Dermis microvascular lymphatic vessel endothelial cell (primary cell): ENCODE measurements at places on chromosomes 16 and 17.

DNA sequence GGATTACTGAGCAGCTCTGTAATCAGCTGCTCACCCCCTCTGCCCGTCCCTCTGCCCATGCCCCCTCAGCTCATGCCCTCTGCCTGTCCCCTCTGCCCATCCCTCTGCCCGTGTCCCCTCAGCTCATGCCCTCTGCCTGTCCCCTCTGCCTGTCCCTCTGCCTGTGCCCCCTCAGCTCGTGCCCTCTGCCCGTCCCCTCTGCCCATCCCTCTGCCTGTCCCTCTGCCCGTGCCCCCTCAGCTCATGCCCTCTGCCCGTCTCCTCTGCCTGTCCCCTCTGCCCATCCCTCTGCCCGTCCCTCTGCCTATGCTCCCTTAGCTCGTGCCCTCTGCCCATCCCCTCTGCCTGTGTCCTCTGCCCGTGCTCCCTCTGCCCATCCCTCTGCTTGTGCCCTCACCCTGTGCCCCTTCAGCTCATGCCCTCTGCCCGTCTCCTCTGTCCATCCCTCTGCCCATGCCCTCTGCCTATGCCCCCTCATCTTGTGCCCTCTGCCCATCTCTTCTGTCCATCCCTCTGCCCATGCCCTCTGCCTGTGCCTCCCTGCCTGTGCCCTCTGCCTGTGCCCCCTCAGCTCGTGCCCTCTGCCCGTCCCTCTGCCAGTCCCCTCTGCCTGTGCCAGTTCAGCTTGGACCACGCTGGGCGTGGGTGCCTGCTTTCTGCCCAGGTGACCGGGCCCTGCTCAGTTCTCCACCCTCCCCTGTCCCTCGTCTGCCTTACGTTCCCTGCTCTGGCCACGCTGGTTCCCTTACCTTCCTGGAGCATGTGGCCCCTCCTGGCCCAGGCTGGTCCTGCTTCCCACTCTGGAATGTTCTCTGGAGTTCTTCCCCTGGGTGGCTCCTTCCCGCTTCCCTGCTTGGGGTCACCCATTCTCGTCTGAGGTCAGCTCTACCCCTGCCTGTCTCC, 97.6 kb downstream of the NPIPB11 start:
- DNase-seq, result no peak

DNA sequence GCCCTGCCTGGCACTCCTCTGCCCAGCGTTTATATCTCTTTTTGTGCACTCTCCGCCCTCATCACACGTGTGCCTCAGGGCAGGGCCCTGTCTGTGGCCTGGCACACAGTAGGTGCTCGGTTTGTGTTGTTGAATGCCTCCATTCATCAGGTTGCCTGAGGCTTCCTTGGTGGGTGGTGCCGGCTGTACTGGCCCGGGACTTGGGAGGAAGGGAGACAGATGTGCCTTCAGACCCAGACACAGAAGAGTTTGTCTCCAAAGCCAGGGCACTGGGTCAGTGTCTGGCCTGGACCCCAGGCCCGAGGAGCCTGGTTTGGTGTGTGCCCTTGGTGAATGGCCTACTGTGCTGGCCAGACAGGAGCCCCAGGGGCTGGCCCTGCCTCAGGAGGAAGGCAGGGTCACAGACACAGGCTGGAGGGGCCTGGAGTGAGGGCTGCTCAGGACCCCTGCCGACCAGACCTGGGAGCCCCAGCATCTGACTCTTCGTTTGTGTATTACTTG, 71.6 kb downstream of the RAI1 start:
- no peak for DNase-seq

- no peak for DNase-seq
These were observed 32.4 kb downstream of the COTL1 start for GRCh38 chr16:84585467-84585866.

GRCh38 chr17:15507001-15507400, 39.6 kb upstream of the CDRT4 start:
- DNase-seq, result no peak

DNA sequence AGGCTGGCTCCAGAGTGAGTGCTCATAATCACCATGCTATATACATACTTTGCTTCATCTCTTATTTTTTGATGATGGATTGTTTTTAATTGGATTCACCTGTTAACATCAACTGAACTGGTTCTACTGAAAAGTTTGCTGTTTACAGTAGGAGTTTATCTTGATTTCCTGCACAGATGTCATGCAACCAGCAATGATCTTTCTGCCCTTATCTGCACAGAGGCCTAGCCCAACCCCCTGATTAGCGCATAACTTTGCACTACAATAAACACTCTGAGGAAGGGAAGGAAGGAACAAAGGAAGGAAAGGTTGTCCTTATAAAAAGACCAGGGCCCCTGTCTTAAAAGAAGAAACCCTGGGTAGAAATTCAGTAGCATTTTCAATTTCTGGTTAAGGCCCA, 152.9 kb downstream of the RGS9 start:
- peak; percentile 32 for DNase-seq

DNA sequence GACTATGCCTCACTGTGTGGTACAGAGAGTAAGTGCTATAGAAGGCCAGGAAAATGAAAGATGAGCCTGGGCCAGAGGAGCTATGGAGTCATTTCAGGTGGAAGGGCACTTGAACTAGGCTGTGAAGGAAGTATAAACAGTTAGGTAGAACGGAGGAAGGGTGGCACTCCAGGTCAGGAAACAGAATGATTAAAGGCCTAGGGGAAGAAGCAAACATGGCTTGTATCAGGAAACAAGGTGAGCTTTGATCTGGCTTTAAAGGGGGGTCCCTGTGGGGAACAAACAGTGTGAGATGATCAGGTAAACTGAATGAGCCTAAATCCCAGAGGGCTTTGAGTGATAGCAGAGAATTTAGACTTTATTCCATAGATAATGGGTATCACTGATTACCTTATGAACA, 16.9 kb downstream of the MAP3K3 start:
- DNase-seq, result no peak

- DNase-seq, result no peak
These were observed 374.0 kb upstream of the ASIC2 start for GRCh38 chr17:33667052-33667509.

DNA sequence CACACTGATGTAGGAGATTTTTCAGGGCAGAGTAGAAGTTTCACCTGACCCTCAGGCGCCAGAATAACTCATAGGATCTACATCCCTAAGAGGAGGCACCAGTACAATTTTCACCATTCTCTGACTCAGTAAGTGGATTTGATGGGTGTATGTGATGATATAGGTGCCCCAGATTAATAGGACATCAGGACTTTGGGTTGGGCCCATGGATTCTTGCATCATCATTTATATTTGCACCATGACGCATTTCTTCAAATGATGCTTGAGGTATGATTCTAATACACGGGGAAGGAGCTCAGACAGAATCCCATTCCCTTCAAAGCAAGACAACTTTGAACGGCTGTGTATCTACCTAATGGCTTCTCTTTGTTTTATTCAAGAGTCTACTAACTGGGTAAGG, 173.2 kb downstream of the TMEM114 start:
- no peak for DNase-seq

- no peak for DNase-seq
These were observed 81.4 kb downstream of the MRM1 start for GRCh38 chr17:36682773-36683172.

DNA sequence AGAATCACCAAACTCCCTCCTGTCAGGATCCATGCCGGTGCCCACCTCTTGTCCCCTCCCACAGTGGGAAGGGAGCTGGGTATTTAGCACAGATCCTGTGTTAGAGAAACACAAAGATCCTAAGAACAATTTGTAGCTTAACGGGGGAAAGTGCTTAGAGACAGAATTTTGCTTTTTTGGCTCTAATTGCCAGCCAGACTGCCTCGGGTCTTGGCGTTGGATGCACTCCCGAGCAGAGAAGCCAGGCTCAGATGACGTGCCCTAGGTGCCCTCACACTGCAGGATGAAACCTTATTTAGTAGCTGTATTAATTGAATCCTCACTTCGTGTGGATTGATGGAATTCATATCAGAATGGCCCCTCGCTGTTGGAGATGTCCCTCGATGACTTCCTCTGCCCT, 22.5 kb upstream of the MAF start:
- DNase-seq, result no peak

GRCh38 chr16:85537795-85538401, 75.2 kb upstream of the GSE1 start:
- DNase-seq, result no peak

DNA sequence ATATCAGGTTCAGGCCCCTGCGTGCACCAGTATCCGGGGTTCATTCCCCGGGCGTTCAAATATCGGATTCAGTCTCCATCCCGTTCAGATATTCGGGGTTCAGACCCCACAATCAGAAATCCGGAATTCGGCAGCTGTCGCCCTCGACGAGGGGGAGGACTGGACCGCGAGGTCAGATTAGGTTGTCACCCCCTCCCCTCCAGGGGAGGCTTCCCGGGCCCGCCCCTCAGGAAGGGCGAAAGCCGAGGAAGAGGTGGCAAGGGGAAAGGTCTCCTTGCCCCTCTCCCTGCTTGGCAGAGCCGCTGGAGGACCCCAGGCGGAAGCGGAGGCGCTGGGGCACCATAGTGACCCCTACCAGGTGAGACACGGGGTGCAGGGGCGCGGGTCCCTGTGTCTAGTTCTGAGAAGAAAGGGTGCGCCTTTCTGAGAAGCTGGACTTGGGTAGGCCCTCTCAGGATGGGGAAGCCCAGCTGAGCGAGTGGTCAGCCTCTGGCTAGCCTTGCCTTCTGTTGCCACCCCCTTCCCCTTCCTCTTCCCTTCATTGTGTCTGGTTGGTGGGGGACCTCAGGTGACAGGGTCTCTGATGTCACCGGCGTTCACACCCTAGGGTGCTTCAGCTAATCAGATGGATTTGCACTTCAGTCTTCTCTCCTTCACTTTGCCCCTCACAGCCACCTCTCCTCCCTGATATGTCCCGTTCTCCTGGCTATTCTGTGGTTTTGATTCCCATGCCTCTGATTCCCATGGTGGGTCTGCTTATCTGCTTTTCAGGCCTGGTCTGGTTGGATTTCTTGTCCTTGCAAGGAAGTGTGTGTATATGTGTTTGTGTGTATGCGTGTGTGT, 844 bp downstream of the TAOK2 start:
- peak; percentile 68 for DNase-seq

GRCh38 chr17:80513892-80514291, 30.7 kb upstream of the RPTOR start:
- DNase-seq, result no peak

DNA sequence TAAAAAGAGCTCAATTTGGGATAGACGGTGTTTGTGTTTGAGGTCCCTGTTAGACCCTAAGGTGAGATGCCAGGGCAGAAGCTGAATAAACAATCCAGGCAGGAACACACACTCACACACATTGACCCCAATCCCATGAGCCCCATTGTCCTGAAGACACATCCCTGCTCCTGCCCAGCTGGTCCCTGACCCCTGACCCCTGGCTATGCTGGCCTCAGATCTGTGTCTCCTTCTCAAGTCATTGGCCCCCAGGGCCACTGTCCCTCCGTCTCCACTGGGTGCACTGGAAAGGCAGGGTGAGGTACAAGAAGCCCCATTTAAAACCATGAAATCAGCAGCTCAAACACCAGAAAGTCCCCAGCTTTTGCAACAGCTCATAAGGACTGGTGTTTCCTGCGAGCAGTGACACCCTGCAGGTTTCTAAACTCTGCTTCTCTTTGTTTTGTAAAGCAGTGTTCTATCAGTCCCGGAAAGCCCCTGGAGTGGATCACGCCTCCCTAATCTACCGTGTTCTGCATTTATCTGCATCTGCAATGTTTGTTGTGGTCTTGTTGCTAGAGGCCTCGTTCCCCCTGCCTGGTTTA, 18.0 kb upstream of the ASGR2 start:
- peak; percentile 90 for DNase-seq

- DNase-seq, result no peak
These were observed 4.3 kb downstream of the TSR3 start for GRCh38 chr16:1347286-1347855.

- no peak for DNase-seq
These were observed 121.4 kb downstream of the BANP start for GRCh38 chr16:88072571-88073001.

GRCh38 chr17:41885733-41886132, 20.5 kb upstream of the KLHL11 start:
- DNase-seq, result no peak

GRCh38 chr17:5049314-5049841, 14.2 kb upstream of the SLC52A1 start:
- peak; percentile 10 for DNase-seq

DNA sequence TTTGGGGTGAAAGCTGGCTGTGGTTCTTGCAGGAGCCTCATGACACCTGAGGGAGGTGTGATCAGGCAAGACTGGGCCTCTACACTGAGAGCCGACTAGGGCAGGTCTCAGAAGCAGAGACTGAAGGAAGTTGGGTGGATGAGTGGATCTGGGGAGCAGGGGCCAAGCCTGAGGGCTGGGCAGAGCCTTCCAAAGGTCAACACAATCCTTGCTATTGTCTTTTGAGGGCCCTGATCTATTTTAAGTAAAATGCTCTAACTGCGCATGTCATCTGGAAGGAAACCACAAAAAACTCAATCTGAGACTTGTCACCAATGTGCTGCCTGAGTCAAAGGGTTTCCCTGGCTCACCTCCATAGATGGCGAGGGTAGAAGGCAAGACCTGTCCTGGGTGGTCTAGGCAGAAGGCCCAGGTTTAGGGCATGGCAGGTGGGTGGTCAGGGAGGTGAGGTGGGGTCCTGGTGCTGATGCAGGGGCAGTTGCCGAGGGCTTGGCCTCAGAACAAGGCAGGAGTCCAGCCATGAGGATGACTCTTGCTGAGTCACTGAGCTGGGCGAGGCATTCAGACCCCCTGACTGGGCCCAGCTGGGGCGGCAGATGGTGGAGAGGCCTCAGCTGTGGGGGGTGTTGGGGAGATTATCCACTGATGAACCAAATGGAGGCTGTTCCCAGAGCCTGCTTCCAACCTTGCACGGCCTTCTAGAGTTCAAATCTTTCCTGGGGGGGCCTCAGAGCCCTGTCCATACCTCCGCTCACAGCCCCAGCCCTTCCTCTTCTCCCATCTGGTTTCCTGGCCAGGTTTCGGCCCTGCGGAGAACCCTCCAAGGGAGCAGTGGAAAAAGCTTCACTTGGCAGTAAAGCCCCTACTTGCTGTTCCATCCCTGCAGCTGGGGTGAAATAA, 5.1 kb downstream of the MVP start:
- peak; percentile 67 for DNase-seq

DNA sequence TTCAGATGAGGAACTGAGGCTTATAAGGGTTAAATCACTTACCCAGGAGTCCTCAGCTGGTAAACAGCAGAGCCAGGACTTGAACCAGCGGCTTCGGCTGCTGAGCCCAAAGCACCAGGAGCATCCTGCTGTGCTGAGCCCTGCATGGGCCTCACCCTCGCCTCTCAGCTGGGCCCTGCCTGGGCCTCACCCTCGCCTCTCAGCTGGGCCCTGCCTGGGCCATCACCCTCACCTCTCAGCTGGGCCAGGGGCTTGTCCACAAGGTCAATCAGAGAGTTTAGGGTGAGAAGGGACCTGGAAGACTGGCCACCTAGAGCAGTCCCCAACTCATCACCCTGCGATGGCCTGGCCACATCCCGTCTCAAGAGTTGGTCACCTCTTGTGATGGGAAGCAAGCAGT, 4.2 kb downstream of the STAC2 start:
- DNase-seq, result no peak

DNA sequence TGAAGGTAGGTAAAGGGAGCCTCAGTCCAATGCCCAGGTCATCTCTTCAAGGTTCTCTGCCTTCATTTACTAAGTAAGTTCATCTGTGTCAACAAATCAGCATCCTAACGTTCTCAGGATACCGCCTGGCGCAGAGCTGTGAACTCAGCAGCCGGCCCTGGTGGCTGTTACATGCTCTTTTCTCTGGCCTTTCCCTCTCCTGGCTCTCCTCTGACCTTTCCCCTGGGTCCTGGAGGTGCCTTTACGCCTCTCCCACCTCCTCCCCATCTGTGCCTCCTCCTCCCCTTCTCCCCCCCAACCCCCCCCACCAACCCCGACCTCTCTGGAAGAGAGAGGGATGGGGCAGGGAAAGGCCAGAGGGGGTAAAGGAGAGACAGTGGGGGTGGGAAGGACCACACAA, 19.5 kb downstream of the COTL1 start:
- no peak for DNase-seq

GRCh38 chr16:73057291-73058210, 9.6 kb upstream of the ZFHX3 start:
- no peak for DNase-seq
